Esophagus squamous epithelium (tissue), 5 donors: ENCODE measurements at places on chromosomes 12 and 14. TPM values are rescaled to one million over a fixed set of nuclear protein-coding genes. Genes with fewer than 3 reads are reported as not detected.

The SERPINA1 gene
- 1.7 TPM for total RNA-seq

The PPP1CC gene
- total RNA-seq, result 127 TPM

GRCh38 chr12:79617696-79618095 is 73.1 kb downstream of the PAWR start:
- no peak for DNase-seq

DNA sequence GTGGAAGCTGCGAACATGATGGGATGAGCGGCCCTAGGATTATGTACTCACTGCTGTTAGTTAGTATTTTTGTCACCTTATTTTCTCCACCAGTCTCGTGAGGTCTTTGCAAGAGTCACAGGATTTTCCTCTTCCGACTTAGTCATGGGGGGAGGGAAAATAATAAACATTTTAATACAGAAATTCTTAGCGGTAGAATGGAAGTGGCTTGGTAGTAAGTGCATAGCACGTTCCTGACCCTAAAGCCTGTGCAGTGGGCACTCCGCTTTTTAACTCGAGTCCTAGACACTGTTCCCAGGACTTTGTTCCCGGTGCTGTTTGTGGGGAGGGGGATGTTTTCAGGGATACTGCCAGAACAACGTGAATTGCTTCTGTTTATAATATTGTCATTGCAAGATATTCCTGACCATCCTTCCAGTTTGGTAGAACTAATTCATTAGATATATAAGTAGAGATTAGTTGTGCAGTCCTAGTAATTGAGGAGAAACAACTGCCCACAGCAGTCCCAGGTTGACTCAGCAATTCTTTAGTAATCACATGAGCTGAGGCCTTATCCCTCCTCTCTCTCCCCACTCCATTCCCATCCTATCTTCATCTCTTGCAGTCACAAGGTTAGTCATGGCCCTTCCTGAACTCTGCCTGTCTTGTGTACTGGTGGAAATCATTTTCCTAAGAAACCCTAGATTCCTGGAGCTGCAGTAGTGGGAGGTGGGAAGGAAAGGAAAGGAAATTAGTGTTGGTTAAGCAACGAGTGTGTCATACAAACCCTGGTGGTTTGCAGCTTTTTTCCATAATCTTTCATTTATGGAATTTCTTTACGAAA is 799 bp downstream of the SLC38A6 start:
- DNase-seq, result no peak

DNA sequence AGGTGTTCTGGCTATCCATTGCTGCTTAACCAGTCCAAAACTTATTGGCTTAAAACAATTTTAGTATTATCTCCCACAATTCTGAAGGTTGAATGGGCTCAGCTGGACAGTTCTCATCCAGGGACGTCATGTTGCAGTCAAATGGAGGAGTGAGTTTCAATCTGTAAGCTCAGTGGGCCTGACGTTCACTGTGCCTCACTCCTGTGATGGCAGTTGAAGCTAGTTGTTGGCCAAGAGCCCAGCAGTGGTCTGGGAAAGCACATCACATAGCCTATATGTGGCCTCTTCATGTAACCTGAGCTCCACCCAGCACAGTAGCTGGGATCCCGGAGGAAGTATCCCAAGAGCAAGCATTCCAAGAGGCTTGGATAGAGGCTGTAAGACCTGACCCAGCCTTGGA is 40.6 kb upstream of the CDKN3 start:
- no peak for DNase-seq

DNA sequence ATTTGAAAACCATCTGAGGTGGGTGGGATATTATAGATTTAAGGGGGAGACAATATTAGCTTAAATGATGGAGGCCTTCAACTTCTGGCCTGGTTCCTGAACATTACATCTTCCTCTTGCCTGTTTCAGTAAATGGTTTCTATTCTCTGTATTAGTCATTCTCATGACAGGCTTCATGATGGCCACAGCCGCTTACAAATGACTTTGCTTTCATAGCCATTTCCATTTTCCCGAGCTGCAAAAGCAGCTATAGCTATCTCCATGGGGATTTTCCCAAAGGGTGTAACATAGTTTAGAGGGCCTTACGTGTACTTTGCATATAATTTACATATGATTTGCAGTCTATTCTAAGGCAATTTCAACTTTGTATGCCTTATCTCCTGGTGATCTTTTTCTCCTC is 121.8 kb downstream of the NRXN3 start:
- no peak for DNase-seq

DNA sequence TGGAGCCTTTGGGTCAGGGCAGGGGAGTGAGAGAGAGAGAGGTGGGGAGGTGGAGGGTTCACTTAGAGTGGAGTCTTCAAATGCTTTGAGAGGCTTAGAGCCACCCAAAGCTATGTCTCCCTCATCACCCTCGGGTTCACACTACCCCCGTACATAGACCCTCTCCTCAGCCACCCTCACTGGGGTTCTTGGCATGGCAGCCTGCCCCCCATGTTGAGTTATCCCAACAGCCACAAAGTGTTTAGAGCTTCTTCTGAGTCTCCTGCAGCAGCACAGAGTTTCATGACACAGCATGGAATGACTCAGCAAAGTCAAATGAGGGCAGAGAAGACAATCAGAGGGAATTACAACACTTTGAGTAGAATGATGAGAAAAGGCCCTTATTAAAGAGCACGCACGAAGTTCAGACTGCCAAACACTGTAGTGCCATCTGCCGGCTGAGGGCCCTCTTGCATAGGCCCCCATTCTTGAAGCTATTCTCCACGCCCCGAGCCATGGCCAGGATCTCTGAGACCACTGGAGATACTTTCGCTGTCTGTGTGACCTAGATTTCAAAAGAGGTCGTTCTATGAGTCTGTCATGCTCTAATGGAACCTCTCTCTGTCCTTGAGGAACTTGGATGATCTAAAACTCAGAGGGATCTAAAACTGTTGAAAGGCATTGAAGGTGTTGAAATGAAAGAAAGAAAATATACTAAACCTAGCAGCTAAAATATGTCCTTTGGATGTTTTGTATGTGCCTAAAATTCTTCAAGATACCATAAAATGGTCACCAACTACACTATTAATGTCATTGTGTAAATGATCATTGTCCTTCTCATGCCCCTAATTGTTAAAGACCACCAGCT is 221.9 kb downstream of the PELI2 start:
- no peak for DNase-seq

GRCh38 chr12:25054783-25055144 is 105.9 kb upstream of the BCAT1 start:
- no peak for DNase-seq

- DNase-seq, result no peak
Observed at GRCh38 chr14:46048127-46048526, 603.5 kb downstream of the RPL10L start.

- no peak for DNase-seq
Observed at GRCh38 chr12:132873724-132874123, 13.7 kb downstream of the CHFR start.

- no peak for DNase-seq
Observed at GRCh38 chr12:112798048-112798760, 6.7 kb downstream of the RPH3A start.
